ENCODE measurements at places on chromosomes 3 and 15.

GRCh38 chr3:40597441-40597840 is 72.7 kb downstream of the ZNF621 start:
- DNase-seq = no peak

DNA sequence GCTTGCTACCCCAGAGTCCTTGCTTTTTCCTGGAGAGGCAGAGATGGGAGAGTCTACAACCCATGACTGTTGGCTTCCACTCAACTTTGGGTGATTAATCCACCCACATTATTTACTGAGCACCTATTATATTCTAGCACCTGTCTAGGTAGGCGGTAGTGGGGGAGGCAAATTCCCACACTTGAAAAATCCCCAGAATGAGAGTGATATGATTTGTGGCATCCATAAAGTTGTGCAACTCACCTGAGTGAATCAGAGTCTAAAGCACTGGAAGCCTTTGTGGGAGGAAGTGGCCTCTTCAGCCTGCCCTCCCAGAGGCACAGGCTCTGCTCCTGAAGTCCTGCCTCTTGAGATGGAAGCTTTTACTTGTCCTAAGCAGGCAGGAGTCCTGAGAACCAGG is 40.4 kb upstream of the CTNNB1 start:
- DNase-seq = no peak

DNA sequence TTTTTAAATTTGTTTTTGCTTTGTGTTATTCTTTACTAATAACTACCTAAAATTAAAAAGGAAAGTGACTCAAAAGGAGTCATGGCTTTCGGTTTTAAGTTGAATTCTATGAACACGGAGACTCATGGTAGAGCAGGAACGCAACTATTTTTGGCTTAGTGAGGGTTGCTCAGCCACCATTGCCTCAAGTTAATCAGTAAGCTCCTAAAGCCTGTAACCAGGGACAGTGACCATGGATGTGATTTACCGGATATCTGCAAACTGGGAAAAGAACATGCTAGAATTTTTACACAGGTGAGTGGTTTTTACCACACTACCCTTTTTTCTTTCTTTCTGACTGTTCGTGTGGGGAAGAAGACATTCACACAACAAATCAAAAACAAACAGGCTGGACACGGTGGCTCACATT is 11.8 kb downstream of the SLC12A8 start:
- no peak for DNase-seq

GRCh38 chr3:102189541-102189940 is 245.3 kb upstream of the ZPLD1 start:
- DNase-seq = no peak

- no peak for DNase-seq
Observed at GRCh38 chr3:153591561-153592245, 429.7 kb downstream of the RAP2B start.

- DNase-seq = peak; percentile 75
Observed at GRCh38 chr3:42032693-42033349, 58.3 kb upstream of the TRAK1 start.

GRCh38 chr3:123508178-123508577 is 59.3 kb upstream of the ADCY5 start:
- DNase-seq = no peak
